ENCODE measurements at places on chromosomes 7 and 10.

- no peak for DNase-seq
Measured at GRCh38 chr10:130882906-130883305, 428.6 kb downstream of the TCERG1L start.

GRCh38 chr7:18177815-18178660 lies 150.4 kb upstream of the PRPS1L1 start:
- no peak for DNase-seq

DNA sequence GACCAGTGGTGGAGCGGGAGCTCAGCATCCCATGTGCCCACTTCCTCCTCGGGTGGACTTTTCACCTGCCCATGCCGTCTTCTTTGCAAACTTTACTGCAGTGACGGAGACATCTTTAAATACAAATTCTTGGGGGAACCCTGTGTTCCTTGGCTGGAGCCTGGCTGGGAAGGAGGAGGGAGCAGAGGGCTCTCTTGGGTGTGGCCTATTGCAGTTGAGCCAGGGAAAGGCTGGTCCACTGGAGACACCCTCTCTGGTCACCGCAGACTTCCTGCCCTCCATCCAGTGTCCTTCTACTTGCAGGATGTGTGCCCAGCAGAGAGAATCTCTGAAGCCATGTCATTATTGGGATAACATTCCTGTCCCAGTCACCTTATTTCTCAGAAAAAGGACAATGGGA lies 67.3 kb downstream of the TCF7L2 start:
- no peak for DNase-seq

GRCh38 chr10:24701447-24701846 lies 22.2 kb downstream of the ARHGAP21 start:
- DNase-seq, result no peak

- DNase-seq, result no peak
Measured at GRCh38 chr7:129169171-129169671, 19.2 kb upstream of the SMO start.

DNA sequence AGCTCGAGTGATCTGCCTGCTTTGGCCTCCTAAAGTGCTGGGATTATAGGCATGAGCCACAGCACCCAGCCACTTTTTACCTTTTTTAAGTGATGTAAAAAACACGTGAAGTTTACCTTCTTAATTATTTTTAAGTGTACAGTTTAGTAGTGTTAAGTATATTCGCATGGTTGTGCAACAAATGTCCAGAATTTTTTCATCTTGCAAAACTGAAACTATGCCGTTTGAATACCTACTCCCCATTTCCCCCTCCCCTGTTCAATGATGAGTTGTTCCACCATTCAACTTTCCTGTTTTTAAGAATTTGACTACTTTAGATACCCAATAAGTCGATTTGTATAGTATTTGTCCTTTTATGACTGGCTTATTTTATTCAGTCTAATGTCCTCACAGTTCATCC lies 10.9 kb downstream of the NRBF2 start:
- no peak for DNase-seq

DNA sequence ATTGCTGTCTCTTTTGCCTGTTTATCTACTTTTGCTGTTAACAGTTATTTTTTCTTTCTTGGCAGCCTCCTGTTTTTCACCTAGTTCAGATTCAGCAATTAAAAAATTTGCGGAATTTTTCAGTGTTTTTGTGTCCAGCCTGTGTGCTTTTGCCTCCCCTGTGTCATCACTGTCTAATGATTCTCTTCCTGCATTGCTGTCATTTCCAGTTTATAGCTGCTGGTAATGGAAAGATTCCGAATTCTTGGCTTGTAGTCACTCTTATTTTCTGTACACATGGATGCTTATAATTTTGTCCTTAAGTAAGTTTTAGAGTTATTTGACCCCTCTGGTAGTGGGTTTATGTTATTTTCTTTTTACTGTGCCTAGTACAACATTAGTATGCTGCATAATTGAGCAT lies 25.1 kb downstream of the GLRX3 start:
- no peak for DNase-seq

DNA sequence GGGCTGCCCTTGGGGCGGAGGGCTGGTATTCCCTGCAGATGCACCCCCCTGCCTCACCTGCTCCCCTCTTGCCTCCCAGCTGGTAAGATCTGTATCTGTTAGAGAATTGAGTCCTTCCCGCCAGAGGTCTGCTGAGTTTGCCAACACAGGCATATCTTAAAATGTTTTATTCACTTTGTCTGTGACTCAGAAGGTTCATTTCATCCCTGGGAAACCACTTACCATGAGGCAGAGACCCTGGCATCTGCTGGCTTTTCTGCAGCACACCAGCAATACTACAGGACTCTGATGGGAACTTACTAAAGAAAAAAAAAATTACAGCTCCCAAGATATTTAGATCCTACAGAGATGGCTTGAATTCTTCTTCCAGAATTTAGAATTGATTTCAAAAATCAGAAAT lies 131.3 kb downstream of the PLPP4 start:
- DNase-seq, result no peak

DNA sequence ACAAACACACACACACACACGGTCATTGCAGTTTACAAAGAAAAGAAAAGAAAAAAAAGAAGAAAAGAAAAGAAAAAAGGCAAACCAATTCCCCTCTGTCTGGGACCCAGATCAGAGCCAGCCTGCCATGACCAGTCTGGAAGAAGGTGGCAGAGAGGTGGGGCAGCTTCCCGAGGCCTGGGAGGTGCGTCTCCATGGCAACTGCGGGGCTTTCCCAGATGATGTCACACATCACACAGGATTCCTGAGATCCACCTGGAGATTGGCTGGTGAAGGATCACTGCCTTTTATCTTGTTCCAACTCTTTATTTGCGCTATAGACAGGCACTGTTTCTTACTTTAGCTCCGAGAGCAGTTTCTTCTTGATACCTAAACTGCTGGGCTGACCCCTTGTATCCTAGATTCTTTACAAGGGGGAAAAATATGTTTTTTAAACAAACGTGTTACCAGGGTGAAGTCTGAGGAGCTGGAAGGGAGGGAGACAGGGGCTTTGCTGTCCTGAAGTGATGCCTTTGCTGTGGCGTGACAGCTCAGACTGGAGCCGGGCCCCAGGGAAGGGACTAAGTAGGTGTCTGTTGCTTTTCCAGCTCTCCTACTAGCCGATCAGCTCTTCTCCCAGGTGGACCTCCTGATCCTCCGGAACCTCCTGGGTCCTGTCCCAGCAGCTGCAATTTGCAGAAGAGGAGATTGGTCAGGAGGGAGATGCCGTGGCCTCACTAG lies 298.5 kb downstream of the KLF6 start:
- no peak for DNase-seq

DNA sequence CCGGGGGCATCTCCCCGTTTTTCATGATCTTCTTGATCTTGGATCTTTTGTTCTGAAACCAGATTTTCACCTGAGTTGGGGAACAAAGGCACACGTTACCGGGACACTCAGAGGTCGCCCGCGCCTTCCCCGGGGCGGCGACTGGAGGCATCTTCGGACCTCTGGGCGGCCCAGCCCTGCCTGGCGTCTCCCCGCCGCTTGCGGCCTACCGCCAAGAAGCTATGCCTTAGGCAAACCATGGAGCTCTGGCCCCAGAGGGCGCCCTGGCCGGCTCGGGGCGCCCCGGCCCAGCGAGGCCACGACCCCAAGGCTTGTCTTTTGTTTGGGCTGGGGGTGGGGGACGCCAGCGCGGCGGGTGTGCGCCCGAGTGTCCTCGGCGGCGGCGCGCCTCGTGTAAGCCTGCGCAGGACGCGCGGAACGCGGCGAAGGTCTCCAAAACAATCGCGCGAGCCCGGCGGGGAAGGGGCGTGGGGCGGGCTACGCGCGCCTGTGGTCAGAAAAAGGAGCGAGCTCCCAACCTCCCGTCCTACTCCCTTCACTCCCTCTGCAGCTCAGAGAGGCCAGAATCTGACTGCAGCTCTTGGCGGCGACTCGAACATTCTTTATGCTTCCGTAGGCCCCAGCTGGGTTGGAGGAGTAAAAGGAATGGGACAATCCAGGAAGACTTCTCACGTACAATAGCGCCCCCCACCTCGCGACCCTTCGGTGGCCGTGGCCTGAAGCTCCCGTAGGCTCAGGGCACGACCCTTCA lies 3.5 kb downstream of the DLX5 start:
- no peak for DNase-seq

DNA sequence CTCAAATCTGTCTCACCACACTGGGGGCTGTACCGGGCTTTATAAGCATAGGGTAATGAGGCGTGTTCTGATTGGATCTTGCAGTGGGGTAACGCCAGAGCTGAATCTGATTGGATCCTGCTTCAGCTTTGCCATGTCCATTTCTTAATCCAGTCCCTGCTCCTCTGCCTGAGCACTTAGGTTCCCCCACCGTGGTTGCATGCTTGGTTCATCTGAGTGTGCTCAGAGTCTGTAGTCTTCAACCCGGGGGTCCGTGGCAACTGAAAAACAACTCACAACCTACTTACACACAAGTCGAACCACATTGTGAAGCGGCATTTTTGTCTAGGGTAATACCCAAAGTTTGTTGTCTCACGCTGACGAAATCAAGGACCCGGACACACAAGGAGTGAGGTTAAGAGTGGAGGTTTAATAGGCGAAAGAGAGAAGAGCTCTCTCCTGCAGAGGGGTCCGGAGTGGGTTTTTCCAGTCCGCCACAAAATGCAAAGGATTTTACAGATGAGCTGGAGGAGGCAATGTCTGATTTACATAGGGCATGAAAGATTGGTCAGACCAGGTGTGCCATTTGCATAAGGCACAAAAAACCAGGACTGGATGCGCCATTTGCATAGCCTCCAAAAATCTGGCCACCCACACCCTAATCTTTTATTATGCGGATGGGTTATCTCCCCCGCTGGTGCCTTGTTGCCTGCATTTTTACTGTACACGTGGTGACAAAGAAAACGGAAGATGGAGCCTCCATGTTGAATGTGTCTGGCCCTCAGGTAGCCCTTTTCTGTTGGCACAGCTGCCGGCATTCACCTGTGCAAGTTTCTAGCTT lies 641.8 kb upstream of the FOXK1 start:
- no peak for DNase-seq

- no peak for DNase-seq
Measured at GRCh38 chr7:92815412-92815811, 21.0 kb downstream of the CDK6 start.

DNA sequence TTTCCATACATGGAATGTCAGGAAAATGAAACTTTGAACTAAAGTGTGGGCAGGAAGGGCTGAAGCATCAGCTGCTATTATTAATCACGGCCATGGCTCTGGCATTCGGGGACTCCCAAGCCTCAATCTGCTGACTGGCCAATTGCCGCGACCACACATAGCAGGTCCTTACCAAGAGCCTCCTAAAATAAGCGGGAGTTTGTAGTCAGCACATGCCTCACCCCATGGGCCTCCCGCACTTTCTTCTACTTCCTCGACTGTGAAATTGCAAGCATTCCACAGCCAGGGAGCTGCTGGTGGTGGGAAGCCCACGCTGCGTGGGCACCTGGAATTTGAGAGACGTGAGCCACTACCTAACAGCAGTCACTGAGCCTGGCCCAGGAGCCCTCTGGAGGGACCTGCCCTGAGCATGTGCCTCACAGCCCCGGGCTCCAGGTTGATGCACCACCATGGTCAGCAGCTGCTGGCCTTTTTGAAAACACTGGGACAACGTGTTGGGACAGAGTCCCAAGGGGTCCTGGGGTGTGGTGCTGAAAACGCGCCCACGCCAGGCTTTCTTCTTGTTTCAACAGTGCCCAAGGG lies 211.4 kb downstream of the TNS3 start:
- DNase-seq, result no peak

DNA sequence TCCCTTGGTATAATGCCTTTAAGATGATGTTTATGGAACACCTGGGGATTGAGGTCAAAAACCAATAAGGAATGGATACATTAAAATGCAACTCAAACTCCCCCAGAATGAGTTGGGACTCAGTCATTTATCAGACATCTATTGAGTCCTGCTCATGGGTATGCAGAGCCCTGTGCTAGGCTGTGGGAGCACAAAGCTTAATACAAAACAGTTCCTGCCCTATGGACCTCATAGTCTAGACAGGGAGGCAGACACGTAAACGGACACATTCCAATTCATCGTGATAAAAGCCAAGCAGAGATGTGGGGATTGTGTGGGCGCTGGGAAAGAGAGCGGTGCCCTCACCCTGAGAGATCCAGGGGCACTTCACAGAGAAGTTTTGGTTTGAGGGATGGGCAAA lies 181.7 kb downstream of the PTEN start:
- no peak for DNase-seq

- no peak for DNase-seq
Measured at GRCh38 chr7:127717502-127718339, 65.7 kb downstream of the SND1 start.

DNA sequence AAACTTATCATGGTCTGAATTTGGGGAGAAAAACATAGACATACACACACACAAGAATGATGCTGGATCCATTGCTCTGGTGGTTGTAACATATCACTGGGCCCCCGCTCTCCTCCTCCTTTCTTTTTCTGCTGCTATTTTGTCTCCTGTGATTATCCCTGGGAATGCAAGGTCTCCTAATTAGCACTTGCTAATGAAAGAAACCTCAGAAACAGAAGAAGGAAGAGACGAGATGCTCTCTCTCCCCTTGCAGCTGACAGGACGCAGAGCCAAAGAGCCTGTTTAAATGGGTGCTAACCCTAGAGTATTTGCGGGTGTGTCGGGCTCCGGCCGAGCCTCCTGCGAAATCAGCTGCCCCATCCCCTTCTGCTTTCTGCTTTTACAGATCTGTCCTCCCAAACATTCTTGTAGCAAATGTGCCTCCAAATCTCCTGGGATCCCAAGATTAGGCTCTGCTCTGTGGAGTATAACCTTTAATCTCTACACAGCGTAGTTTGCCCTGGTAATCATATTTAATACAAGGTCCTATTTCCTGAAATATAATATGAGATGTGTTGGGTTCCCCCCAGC lies 81.5 kb downstream of the FRMPD2 start:
- DNase-seq, result no peak

DNA sequence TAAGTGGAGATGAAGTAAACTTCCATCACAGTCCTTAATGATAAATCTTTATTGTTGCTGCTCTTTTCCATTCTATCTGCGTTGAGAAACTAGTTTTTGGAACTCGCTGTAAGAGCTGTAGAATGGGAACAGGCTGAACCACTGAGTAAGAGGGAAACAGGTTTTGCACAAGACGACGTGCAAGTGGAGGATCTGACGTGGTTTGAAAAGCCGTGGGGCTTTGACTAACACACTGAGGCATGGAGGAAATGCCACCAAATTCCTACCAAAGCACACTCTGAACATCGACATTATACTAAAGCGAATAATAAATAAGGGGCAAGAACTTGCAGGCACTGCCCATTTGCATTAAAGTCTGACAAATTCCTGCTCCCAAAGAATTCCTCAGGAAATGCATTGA lies 160.6 kb downstream of the KLF6 start:
- DNase-seq, result no peak

GRCh38 chr10:49662169-49662830 lies 17.2 kb upstream of the C10orf53 start:
- no peak for DNase-seq
